ENCODE measurements at places on chromosomes 1 and 21.
A peak's percentile ranks its signal among the peaks of the same experiment; 100 is the strongest.

DNA sequence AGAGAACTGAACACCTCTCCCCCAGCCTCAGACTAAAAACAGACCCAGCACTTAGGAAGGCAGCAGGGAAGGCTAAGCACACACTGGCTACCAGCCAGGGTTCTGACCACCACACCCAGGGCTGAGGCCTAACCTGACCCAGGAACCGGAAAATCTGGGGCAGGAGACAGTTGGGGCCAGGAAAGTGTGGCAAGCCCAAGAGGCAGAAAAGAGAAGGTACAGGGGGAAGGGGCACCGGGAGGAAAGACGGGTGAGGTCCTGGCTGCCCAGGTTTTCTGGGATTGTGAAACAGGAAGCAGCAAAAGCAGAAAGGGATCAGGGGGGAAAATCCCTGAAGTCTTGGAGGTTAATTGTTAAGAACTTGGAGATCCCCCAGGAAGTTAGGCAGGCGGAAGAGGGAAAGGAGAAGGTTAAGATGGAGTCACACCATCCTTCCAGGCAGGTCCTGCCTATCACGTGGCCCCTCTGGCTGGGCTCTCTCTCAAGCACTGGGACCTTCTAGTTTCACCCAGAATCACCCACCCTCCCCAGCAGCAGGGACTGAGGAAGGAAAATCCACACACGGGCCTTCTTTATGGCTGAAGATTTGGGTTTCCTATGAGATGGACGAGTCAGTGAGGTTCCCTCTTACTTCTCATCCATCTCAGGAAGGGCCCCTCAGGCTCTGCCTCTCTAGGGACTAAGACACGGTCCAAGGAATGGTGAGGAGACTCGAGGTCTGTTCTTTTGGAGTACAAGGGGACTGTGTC lies 2.6 kb downstream of the HDGF start:
- peak overlapping the region; percentile 89 for H3K27ac ChIP-seq
- H3K4me1 ChIP-seq, result peaks cover 46% of the 10 kb centered on the region
- peak; percentile 78 for DNase-seq
- peak overlapping the region; percentile 73 for H3K4me3 ChIP-seq
- peaks cover 3% of the 10 kb centered on the region for H3K36me3 ChIP-seq

GRCh38 chr21:38797470-38797869 lies 8.3 kb upstream of the ETS2 start:
- H3K4me3 ChIP-seq, result no peak overlapping the region
- DNase-seq, result peak; percentile 60

DNA sequence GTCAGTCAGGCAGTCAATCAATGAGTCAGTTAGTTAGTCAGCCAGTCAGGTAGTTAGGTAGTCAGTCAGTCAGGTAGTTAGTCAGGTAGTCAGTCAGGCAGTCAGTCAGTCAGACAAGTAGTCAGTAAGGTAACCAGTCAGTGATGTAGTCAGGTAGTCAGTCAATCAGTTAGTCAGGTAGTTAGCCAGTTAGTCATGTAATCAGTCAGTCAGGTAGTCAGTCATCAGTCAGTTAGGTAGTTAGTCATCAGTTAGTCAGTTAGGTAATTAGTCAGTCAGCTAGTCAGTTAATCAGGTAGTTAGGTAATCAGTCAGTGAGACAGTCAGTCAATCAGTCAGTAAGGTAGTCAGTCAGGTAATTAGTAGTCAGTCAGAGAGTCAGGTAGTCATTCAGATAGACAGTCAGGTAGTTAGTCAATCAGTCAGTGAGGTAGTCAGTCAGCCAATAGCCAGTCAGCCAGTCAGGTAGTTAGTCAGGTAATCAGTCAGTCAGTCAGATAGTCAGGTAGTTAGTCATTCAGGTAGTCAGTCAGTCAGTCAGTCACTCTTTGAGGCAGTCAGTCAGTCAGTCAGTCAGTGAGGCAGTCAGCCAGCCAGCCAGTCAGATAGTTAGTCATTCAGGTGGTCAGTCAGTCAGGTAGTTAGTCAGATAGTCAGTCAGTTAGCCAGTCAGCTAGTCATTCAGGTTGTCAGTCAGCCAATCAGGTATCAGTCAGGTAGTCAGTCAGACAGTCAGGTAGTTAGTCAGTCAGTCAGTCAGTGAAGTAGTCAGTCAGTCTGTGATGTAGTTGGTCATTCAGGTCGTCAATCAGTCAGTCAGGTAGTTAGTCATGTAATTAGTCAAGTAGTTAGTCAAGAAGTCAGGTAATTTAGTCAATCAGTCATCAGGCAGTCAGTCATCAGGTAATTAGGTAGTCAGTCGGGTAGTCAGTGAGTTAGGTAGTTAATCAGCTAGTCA lies 15.3 kb downstream of the KRTAP10-1 start:
- H3K4me3 ChIP-seq, result no peak overlapping the region
- H3K36me3 ChIP-seq, result no peaks in the 10 kb centered on the region
- DNase-seq, result no peak
- H3K27me3 ChIP-seq, result no peaks in the 10 kb centered on the region

- no peaks in the 10 kb centered on the region for H3K27me3 ChIP-seq
- H3K4me3 ChIP-seq, result no peak overlapping the region
- no peak for DNase-seq
- H3K27ac ChIP-seq, result no peak overlapping the region
These were observed 115.3 kb downstream of the C1orf21 start for GRCh38 chr1:184502161-184502560.

DNA sequence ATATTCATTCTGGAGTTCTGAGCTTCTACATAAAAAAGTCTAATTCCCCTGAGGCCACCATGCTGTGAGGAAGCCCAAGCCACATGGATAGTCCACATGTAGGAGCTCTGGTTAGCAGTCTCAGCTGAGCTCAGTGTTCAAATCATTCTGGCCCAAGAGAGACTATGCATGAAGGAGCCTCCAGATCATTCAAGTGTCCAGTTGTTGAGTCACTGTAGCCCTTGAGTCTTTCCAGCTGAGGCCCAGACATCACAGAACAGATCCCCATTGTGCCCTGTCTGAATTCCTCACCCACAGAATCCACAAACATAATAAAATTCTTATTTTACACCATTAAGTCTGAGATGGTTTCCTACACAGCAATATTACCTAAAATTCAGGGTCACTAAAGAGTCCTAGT lies 107.0 kb upstream of the NGF start:
- H3K4me3 ChIP-seq, result no peak overlapping the region
- H3K36me3 ChIP-seq, result no peaks in the 10 kb centered on the region

Measured in ascending aorta (tissue), 2 donors.